A549 treated with CORT108297 at 1 μM for 4 hours (cell line): ENCODE measurements at places on chromosomes 5 and 9. TPM values are rescaled to one million over a fixed set of nuclear protein-coding genes. Genes with fewer than 3 reads are reported as not detected.

Gene RETREG1
- 1.9 to 3.8 TPM (median 2.8 TPM) in 5 replicates for total RNA-seq

Gene FSTL4
- total RNA-seq, result 3.1 to 4.5 TPM (median 3.7 TPM) in 5 replicates

Gene CYSRT1
- 2.7 to 5.0 TPM (median 4.3 TPM) in 5 replicates for total RNA-seq

Gene IL5
- total RNA-seq, result not detected in 5 replicates

Gene ZNF618
- 7.8 to 11.8 TPM (median 11.0 TPM) in 5 replicates for total RNA-seq

Gene C8G
- 0.88 to 2.3 TPM (median 1.3 TPM) in 5 replicates for total RNA-seq

Gene C6
- not detected in 5 replicates for total RNA-seq

Gene PCDHB8
- 0.29 to 0.41 TPM (median 0.32 TPM) in 5 replicates for total RNA-seq

Gene TLR4
- total RNA-seq, result 0.10 to 0.18 TPM (median 0.13 TPM) in 5 replicates
